ENCODE measurements at places on chromosomes 11 and 22.

DNA sequence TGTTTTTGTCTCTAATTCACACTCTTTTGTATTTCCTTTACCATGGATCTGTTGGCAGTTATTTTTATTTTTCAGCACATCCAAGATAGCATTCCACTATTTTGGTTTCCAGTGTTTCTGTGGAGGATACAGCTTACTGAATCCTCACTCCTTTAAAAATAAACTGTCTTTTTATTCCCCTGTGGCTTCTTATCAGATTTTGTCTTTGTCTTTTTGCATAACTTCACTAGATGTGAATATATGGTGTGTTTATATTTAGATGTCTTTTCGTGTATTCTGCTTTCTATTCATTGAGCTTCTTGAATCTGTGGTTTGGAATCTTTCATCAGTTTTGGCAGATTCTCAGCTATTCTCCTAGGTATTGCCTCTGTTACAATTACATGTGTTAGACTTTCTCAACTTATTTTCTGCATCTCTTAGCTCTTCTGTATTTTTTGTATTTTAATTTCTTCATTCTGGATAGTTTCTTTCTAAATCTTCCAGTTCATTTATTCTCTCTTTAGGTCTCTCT, 7.4 kb upstream of the ATXN10 start:
- no peak for DNase-seq

- DNase-seq: no peak
Observed at GRCh38 chr11:28777126-28777525, 668.9 kb downstream of the METTL15 start.

- no peak for DNase-seq
Observed at GRCh38 chr11:68077617-68078582, 39.1 kb downstream of the TCIRG1 start.

DNA sequence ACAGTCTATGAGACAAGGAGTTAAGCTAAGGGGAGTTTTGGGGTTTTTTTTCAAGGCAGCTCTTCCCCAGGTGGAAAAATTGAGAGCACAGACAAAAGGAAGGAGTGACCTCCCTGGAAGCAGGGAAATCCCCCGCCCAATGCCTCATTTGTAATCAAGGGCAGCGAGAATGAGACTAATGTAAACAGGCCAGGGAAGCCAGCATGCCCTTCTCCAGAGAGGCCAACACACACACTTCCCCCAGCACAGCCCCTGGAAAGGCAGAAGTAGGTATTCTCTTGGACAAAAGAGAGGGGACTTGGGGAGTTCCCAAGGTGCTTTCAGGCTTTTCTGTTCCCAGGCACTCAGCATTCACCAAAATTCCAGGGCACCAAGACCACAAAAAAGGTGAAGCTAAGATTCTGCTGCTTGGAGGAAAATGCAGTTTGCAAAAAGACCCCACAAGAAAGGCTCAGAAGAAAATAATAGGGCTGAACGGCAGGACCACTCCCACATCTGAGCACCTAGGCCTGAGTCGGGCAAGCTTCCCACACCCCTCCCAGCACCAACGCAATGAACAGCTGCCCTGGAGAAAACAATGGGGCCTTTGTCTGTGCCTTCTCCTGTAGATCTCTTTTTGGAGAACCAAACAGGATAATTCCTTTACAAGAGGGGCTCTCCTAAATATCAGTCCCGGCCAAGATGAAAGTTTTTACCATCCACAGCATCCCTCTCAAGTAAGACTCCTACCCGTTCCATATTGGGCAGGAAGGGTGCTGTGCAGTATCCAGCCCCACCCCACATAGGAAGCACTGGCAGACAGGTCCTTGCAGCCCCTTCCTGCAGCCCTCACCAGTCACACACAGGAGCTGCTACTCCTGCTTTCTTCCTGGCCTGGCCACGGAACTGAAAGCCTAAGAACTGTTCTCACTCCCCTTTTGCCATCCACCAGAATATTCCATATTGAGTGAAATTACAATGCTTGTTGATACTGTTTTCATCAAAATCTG, 70.7 kb upstream of the AKIP1 start:
- DNase-seq: no peak

DNA sequence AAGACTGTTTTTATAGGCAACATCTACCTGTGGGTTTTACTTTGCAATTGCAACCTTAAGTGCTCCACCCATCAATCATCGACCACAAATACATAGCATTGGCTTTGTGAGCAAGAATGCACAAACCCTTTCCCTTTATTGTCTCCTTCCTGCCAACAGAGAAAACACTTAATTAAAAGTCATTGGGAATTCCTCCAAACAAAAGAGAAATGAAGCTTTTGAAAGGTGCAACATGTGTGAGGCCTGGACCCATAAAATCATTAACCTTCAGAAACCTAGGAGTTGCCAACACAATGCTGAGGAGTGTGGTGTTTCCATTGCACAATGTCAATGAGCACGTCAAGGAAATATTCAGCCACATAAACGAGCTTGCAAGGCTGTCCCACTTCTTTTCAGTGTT, 223.2 kb downstream of the BLID start:
- DNase-seq: no peak

GRCh38 chr11:32962016-32962415, 53.7 kb upstream of the DEPDC7 start:
- DNase-seq: no peak

- no peak for DNase-seq
Observed at GRCh38 chr11:21768388-21768787, 424.5 kb upstream of the ANO5 start.

DNA sequence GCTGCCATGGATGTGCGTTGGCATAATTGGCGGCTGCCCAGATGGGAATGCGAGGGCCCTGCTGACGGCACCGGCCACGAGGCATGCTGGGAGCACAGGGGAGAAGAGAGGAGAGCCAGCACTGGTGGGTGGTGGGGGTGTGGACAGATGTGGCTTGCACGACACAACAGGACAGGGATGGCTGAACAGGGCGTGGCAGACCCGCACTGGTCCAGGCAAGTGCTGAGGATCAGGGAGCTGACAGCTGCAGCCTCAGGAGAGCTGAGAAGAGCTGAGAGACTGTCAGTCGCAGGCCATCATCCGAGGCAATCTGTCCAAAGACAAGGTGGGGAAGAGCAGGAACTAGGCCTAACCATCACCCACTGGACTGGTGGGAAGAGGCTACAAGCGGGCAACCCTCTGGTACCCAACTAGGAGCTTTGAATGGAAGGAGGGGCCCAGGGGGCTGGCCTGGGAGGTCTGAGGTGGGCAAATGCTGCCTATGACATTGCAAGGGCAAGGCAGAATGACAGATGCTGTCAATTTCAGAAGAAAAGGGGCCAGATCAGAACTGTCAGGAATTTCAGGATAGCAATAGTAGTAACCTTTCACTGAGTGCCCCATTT, 2.4 kb downstream of the GNB1L start:
- no peak for DNase-seq

GRCh38 chr22:33874206-33874605, 46.1 kb downstream of the LARGE1 start:
- DNase-seq: no peak

GRCh38 chr11:125807909-125808308, 20.0 kb downstream of the PATE3 start:
- DNase-seq: no peak

DNA sequence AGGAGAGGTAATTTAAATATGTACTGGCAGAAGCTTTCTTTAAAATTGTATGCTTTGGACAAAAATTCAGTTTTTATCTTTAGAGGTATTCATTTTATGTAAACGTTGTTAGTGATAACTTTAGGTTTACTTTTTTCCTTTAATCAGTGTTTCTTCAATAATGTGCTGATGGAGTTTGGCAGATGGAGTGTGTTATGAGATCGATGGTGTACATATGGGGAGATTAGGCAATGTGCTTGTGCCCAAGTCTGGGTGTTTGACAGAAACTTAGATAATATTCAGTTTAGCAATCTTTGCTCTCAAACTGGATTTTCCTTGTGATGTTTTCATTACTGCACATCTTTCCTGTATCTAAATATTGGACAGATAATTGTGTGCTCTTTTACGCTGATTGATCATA, 425.4 kb downstream of the JRKL start:
- DNase-seq: no peak

DNA sequence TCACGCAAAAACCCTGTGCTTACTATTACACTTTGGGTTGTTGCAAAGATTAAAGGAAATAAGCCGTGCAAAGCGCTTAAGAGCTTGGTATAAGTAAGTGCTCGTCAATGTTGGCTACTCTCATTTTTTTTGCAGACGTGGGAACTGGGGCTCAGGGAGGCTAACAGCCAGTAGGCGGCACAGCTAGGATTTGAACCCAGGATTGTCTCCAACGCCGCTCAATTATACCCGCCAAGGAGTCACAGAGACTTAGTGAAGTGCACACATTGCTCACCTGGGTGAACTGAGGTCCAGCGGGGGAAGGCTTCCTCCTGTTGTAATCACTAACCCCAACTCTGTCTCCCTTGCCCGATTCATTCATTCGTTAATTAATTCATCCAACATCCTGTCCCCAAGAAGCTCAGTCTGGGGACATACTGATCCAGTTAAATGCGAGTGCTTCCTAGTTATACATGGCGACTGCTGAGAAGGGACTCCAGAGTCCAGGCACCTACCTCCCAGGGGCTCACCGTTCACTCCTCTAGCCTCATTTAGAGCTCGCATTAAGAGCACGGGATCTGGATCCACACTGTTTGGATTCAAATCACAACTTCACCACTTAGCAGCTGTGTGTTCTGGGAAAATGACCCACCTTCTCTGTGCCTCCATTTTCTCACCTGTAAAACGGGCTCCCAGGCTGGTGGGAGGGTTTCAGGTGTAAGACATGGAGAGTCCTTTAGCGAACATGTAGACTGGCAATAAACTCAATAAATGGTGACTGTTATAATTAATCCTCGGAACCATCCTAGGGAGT, 838 bp upstream of the MTFP1 start:
- DNase-seq: no peak

DNA sequence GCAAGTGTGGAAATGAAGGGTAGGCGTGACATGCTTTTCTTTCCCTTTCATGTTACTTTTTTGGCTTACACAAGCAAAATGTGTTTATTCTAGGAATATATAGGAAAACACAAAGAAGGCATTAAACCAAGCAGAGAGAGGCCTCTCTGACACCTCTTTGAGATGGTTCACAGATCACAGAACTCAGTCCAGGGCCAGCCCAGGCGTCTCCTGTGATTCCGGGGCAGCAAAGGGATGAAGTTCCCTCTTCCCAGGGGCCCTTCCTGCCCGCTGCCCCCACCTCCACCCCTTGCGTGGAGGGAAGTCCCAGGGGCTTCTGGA, 78.0 kb downstream of the CACNA1I start:
- DNase-seq: no peak

- DNase-seq: peak; percentile 14
Observed at GRCh38 chr22:30969532-30970355, 679 bp downstream of the TUG1 start.

DNA sequence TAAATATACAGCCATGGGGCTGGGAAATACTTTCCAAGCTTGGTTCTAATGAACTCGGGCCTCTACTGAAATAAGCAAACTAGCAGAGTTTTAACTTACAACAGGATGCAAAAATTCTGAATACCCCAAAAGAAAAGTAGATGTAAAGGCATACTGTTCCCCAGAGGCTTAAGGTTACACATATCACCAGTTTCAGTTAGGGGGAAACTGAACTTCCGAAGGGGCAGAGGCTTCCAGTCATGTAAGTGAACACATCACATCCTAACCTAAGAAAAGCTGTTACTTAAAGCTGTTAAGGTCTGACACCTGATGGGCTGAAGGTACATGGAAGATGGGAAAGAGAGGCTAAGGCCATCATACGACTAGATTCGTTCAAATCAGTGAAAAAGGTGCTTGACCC, 2.3 kb downstream of the GAB2 start:
- DNase-seq: no peak

DNA sequence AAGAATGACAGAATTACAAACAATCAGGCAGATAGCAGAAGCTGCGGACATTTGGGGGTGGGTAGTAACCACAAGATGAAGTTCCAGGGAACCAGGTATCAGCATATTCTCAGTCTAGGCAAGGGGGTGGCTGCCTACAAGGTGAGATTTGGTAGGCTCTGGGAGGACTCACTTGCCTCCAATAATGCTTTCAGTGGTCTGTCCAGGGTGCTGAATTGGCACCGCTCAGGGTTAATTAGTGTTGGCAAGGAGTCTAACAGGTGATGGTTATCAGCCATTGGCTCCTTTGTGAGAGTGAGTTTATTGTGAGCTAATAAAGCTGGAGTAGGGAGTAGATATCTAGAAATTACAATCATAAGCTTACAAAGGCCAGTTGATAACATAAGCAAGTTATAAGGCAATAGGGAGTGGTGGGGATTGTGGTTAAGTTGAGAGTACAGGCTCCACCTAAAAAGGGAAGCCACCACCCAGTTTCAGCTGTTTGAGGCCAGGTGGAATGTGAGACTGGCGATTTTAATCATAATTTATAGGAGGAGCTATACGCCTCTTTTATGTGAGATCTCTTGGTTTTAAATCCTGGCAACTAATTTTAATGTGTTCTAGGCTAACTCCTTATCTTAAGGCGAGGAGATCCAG, 320.5 kb downstream of the MIAT start:
- DNase-seq: no peak

GRCh38 chr22:25878933-25879332, 136.9 kb downstream of the MYO18B start:
- DNase-seq: no peak

DNA sequence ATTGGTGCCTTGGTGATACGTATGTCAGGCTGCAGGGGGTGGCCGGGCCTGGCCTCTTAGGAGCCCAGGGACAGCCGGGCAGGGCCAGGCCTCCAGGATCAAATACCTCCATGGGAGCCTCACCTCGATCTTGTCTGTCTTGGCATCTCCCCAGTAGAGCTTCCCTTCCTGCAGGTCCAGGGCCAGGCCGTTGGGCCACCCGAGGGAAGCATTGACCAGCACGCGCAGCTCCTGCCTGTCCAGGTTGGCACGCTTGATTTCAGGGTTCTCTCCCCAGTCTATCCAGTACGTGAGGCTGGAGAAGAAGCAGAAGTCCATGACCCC, 137.7 kb downstream of the CRYBB2 start:
- no peak for DNase-seq

DNA sequence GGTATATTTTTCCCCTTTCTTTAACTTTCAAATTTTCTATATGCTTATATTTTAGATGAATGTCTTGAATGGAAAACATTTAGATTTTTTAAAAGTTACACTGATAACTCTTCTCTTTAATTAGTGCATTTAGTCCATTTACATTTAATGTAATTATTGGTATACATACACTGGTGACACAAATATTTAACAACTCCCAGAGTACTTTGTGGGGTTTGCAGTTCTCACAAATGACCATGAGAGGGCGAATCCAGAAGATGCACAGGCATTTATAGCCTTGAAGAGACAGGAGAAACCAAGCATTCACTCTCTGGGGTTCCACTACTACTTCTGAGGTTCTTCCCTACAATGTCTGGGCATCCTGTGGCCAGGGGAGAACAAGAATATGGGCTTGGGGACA, 125.1 kb downstream of the TIMP3 start:
- DNase-seq: no peak

DNA sequence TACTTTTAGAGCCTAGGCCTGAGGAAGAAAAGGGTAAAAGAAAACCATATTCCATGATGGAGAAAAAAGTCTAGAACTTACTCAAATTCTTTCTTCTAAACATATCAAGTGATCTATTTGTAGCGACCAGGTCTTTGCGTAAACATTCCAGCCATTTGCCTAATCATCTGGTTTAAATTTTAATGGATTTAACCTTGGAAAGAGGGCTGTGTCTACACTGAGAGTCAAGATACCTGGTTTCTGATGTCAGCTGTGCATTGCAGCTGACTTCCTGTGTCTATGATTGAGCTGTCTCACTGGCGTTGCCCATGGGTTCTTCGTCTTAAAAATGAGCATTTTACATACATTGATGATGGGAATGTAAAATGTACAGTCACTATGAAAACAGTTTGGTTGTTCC, 10.0 kb upstream of the TMEM123 start:
- no peak for DNase-seq

GRCh38 chr11:102293873-102294601, 23.2 kb upstream of the BIRC3 start:
- no peak for DNase-seq

GRCh38 chr11:47157805-47158204, 18.9 kb downstream of the ARFGAP2 start:
- DNase-seq: no peak
